ENCODE measurements at places on chromosomes 7 and 10.
A peak's percentile ranks its signal among the peaks of the same experiment; 100 is the strongest.

- no peak for DNase-seq
Measured at GRCh38 chr7:122561326-122561725, 137.6 kb downstream of the RNF133 start.

- DNase-seq, result no peak
Measured at GRCh38 chr7:103445228-103446048, 569 bp downstream of the SLC26A5 start.

DNA sequence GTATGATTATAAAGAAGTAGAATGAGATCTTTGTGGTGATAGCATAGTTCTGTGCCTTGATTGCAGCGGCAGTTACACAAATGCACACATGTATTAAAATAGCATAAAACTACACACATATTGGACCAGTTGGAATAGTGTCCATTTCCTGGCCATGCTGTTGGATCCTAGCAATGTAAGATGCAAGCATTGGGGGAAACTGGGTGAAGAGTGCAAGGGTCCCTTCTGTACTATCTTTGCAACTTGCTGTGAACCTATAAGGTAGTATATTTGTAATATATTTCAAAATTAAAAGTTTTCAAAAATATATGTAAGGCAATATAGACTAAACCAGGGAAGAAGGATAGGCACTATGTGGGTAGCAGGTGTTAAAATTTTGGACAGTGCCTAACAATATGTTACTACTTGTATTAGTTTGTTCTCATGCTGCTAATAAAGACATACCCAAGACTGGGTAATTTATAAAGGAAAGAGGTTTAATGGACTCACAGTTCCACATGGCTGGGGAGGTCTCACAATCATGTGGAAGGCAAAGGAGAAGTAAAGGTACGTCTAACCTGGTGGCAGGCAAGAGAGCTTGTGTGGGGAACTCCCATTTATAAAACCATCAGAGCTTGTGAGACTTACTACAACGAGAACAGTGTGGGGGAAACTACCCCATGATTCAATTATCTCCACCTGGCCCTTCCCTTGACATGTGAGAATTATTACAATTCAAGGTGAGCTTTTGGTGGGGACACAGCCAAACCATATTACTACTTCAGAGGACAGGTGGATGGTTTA lies 71.4 kb downstream of the RGS10 start:
- DNase-seq, result no peak

GRCh38 chr7:26553128-26553527 lies 261.5 kb downstream of the SNX10 start:
- DNase-seq, result no peak

DNA sequence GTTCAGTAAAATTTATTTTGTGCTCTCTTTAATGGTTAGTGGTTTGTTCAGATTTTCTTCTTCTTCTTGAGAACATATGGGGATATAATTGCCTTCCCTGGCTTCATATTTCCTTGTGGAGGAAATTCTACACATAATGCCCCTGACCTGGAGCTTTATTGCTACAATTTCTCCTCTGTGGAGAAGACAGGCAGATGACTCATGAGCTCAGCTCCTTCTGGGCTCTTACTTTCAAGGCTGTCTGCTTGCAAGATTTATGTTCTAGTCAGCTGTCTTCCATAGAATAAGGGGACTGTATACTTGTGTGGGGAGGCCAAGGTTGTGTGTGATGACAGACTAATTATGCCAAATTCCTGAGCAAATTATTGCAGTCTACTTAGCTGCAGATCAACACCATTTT lies 1.6 kb downstream of the LRRD1 start:
- no peak for DNase-seq

GRCh38 chr7:539731-540411 lies 20.2 kb upstream of the PDGFA start:
- no peak for DNase-seq

GRCh38 chr7:106347229-106347833 lies 62.5 kb upstream of the NAMPT start:
- DNase-seq, result no peak

DNA sequence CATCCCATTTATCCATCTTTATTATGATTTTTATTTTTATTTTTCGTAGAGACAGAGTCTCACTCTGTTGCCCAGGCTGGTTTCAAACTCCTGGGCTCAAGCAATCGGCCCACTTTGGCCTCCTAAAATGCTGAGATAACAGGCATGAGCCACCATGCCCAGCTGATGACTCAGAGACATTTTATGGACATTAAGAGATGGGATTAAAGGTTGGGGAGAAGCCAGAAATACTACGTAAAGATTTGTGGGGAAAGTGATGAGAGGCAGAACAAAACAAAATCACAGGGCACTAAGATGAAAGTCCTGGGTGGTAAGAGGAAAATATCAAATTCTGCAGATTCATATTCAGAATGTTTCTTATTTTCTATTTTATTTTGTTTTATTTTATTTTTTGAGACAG lies 7.6 kb downstream of the WNT8B start:
- no peak for DNase-seq

GRCh38 chr7:17552952-17553351 lies 254.5 kb downstream of the AHR start:
- no peak for DNase-seq

- no peak for DNase-seq
Measured at GRCh38 chr7:7706101-7706511, 12.3 kb downstream of the RPA3 start.

DNA sequence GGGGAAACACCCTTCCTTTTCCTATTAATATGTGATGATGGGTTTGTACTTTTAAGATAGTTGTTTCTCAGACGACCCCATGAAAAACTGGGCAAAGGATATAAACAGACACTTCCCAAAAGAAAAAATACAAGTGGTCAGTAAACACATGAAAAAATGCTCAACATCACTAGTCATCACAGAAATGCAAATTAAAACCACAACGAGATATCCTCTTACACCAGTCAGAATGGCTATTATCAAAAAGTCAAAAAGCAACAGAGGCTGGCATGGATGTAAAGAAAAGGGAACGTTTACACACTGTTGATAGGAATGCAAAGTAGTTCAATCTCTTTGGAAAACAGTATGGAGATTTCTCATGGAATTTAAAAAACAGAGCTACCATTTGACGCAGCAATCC lies 111.4 kb upstream of the ZEB1 start:
- no peak for DNase-seq

GRCh38 chr10:118672766-118673715 lies 77.6 kb upstream of the PRLHR start:
- no peak for DNase-seq

GRCh38 chr10:98338318-98338717 lies 70.3 kb upstream of the LOXL4 start:
- DNase-seq, result peak; percentile 86

GRCh38 chr10:110323503-110323902 lies 18.8 kb upstream of the SMNDC1 start:
- no peak for DNase-seq

DNA sequence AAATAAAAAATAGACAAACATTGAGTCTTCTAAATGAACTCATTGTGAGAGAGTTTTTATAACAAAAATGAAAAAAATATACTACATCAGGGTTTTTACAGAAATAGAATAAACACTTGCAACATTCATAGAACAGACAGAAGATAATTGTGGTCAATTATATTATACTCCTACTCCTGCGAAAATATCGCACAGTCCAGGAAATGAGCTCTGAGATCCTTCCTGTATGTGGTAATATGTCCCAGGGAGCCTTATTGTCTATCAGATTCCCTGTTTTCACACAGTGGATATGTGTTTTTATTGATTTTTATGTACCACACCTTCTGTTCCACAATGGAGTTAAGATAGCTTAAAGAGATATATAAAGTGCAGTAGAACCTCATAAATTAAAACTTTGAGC lies 27.5 kb upstream of the RELN start:
- no peak for DNase-seq

DNA sequence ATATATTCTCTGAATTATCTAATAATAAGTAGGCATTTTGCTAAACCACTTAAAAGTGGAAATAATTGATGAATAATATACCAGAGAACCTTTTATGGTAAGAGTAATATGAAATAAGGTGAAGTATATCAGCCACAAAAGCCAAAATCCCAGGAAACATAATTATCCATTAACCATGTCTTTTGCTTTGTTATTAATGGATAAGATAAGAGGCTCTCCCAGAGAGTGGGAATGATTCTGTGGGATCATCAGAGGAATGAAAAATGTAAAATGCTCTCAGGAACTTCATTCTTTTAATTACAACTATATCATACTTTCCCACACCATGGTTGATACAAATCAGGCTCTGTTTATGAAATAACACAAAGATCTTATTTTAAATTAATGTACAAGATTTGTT lies 391.7 kb upstream of the FZD8 start:
- no peak for DNase-seq

DNA sequence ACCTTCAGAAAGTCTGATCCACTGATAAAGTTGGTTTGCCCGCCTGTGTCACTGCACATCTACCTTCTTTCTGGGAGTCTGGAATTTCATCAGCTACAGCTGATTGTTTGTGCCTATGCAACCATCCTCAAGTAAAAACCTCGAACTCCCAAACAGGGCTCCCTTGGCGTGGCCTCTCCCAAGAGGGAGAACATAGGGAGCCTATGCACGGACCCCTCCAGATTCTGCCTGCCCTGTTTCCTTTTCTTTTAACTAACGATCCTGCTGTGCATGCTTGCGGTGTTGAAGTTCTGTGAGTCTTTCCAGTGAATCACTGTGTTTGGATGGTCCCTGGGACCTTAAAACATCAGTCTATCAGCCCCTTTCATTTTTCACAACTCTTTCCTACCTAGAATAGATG lies 226.9 kb upstream of the SEMA3D start:
- no peak for DNase-seq

DNA sequence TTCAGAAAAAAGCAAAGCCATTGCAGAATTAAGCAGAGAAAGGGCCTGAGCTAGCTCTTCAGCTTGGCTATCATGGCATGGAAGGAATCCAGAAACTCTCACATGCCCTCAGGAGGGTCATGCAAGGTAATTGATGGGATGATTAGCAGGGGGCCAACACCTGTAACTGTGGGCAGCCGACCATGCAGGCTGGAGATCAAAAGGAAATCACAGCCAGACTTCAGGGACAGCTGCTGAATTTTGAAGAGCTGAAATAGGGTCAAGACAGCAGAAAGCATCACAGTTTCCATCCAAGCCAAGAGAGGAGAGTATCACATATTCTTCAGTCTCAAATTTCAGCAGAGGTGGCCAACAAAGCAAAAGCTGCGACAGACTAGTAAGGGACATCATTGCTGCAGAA lies 239.6 kb upstream of the STEAP1 start:
- no peak for DNase-seq

- DNase-seq, result no peak
Measured at GRCh38 chr7:74231232-74231590, 21.4 kb downstream of the LAT2 start.

DNA sequence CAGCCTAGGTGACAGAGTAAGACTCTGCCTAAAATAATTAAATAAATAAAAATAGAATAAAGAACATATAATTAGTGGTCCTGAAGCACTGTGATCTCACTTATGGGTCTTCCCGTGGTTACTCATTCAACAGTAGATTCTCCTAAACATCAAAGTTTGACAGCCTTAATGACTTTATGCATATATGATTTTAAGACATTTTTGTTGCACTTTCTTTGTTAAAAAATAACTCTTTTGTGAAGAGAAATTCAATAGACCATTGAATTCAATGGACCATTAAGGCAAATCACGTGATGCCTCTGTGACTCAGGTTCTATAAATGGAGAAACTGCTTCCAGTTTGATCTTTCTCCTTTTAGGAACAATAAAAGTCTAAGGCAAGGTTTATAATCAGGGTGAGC lies 59.6 kb downstream of the ATOH7 start:
- no peak for DNase-seq

DNA sequence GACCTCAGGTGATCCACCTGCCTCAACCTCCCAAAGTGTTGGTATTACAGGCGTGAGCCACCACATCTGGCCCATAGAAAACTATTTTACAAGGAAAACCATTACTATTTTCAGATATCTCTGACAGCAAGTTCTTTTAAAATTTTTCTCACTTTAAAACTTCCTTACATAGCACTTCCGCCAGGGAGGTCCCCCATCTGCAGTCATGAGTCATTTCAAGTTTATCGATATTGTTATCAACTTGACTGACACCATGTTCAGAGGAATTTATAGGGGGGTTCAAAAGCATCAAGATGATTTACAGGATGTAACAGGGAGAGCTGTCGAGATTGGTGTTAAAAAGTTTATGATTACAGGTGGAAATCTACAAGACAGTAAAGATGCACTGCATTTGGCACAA lies 88.8 kb downstream of the NRBF2 start:
- no peak for DNase-seq

GRCh38 chr7:22997871-22998518 lies 15.9 kb downstream of the HYCC1 start:
- no peak for DNase-seq

DNA sequence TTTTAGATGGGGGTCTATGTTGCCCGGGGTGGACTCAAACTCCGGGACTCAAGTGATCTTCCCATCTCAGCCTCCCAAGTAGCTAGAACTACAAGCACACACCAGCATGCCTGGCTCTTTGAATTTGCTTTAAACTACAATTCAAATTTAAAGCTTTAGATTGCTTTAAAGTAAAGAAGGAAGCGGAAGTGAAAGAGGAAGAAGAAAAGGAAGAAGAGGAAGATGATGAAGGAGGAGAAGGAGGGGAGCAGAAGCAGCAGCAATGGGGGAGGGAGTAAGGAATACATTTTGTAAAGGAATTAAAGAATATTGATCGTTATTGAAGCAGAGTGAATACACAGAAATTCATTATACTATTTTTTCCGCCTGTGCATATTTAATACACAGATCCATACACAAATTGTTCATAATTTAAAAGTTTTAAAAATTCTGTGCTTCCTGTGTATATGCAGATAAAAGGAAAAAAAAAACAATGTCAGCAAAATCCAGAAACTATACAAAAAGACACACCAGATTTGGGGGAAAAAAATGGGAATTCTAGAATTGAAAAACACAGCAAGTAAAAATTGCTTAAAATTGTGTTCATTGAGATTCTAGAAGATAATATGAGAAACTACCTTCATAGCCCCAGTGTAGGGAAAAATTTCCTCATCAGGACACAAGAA lies 60.8 kb upstream of the KCNMA1 start:
- DNase-seq, result no peak

DNA sequence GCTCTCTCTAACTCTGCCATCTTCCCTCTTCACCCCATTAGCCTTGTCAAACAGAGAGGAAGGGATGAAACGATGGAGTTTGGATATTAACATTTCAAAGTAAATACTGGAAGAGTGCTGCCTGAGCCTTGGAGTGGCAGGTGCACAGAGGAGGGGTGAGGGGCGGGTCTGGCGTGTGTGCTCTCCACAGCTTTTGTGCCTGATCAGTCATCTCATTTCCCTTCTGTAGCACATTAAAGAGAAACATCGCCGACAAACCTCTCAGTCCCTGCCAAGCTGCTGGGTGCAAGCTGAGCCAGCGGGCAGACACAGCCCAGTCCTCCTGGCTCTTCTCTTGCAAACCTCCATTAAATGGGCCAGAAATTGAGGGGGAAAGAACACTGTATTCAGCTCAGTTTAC lies 76.2 kb downstream of the SLIT1 start:
- no peak for DNase-seq

- DNase-seq, result no peak
Measured at GRCh38 chr7:73871163-73872011, 10.4 kb downstream of the TMEM270 start.

GRCh38 chr7:40810274-40810673 lies 675.5 kb downstream of the SUGCT start:
- no peak for DNase-seq

Measured in posterior vena cava (tissue), 2 donors.